ENCODE measurements at places on chromosomes 7 and 10. TPM values are rescaled to one million over a fixed set of nuclear protein-coding genes. Genes with fewer than 3 reads are reported as not detected.

DNA sequence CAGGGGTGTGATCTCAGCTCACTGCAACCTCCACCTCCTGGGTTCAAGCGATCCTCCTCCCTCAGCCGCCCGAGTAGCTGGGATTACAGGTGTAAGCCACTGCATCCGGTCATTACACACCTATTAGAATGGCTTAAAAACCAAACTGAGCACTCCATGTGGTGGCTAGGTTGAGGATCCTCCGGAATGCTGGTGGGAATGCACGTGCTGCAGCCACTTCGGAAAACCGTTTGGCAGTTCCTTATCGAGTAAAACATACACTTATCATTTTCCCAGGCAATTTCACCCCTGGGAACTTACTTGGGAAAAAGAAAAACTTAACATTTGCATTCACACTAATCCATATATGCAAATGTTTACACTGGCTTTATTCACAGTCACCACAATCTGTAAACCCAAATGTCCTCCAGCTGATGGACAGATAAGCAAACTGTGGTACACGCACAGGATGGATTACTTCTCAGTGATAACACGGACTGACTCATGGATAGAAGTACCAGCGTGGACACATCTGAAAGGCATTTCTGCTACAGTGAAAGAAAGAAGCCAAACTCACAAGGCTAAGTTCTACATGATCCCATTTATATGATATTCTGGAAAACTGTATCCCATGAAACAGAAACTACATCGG, 20.4 kb downstream of the RFC2 start:
- DNase-seq: peak; percentile 99

GRCh38 chr7:116367171-116367813, 132.2 kb upstream of the CAV2 start:
- DNase-seq: no peak

DNA sequence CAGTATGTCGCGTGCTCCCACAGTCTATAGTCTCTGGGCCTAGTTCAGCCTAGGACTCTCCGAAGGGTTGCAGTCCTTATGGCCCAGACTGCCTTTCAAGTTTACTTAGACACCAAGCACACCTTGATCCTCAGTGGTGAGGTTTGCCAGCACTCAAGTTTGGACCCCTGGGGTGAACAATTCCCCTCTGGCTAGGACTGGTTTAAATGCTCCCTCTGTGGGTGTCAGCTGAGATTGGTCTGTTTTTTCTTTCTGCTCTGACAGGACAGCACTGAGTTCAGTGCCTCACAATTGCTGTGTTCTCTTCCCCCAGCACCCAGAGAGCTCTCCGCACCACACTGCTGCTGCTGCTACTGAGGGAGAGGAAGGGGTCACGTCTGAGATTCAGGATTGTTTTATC, 31.9 kb upstream of the AGR3 start:
- no peak for DNase-seq

DNA sequence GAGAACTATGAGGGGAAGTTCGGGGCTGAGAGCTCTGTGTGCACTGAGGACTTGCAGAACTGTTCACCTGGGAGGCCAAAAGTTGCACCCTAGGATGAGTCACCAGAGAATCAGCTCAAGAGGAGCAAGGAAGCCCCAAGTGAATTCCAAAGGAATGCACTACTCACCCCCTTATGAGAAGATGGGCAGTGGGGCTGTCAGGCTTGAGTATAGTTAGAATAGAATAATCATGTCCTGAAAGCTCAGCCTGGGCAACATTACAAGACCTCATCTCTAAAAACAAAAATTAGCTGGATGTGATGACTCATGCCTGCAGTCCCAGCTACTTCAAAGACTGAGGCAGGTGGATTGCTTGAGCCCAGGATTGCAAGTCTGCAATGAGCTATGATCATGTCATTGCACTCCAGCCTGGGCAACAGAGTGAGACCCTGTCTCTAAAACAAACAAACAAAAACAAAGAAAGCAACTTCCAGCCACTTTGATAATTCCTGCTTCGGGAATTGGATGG, 30.0 kb downstream of the MAP3K8 start:
- DNase-seq: no peak

GRCh38 chr7:85079434-85079833, 107.4 kb downstream of the SEMA3D start:
- DNase-seq: no peak

- DNase-seq: no peak
Measured at GRCh38 chr7:5597772-5598171, 174.1 kb upstream of the TNRC18 start.

GRCh38 chr10:102326031-102326430, 69.5 kb upstream of the NFKB2 start:
- no peak for DNase-seq

DNA sequence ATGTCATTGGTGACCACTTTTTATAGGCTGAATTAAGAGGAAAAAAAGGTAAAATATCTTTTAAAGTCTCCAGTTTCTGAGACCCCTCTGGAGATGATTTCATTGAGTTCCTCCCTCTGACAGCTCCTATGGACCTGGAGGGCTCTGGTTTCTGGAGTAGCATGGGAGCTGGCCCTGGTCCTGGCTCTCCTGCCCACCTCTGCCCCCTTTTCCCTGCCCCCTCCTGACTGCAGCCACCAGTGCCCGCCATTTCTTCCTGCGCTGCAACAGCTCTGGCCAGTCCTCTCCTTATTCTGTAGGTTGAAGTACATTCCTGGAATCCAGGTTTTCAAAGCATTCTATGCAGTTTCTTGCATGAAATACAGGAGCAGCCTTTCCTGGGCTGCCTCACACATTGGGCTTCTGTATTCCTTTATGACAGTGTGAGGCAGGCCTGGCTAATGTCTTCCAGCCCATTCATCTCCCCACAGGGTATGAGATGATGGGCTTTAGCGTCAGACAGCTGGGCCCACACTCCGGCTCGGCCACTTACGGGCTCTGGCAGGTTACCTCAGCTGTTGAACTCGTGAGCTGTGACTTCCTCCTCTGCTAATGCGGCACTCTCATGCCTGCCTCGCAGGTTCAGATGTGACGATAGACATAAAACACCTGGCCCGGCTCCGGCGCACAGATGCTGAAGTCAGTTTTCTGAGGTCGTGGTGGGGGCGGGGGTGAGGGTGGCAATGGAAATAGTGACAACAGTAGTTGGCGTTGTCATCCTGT, 101.7 kb downstream of the MGMT start:
- DNase-seq: no peak

DNA sequence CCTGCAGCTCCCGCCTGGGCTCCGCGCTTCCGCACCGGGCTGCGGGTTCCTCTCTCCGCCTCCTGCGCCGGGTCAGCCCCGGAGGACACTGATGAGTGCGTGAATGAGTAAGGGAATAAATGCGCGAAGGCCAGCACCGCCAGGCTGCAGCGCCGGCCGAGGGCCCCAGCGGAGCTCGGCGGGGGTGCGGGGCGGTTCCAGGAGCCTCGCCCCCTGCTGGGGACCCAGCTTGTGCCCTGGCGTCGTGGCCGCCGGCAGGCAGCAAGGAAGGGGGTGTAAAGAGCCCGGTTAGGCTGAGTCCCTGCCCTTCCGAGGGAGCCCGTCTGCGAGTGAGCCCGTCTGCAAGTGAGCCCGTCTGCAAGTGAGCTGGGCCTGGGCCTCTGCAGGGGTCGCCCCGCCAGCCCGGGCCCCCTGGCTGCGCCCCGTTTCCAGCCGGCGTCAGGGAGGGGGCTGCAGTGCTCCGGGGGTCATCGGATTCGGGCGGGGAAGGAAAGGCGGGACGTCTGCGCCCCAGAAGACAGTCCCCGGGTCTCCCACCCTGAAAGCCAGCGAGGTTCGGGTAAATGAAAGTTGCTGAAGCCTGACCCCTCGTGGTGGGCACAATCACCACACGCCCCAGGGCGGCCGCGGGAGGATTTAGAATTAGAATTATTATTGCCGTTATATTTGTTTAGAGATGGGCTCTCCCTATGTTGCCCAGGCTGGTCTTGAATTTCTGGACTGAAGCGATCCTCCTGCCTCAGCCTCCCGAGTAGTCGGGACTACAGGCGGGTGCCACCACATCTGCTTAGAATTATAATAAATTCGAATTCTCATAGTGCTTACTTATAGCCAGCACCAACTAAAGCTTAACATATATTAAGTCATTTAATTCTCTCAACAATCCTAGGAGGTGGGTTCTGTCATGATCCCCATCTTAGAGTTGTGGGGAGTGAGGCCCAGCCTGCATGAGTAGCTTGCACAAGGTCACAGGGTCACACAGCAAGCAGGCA, 8.6 kb upstream of the CRYGN start:
- peak; percentile 66 for DNase-seq

DNA sequence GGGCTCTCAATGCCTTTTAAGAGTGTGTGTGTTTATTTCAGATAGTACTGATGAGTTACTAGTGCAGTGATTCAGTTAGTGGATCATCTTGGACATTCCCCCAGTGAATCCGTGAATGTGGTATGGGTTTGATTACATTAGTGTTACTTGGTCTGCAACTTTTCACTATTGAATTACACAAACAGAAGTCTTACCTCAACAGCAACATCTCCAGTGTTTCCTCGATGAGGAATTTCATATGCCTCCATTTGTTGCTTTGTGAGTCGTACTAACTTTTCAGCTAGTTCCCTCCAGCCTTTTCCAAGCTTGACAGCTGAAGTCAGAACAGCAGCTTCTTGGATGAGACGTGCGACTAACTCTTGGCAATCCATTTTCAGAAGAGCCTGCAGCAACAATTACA, 63.2 kb downstream of the MACC1 start:
- peak; percentile 49 for DNase-seq

GRCh38 chr7:30306976-30307375, 22.6 kb downstream of the ZNRF2 start:
- no peak for DNase-seq

- DNase-seq: peak; percentile 87
Measured at GRCh38 chr7:93914581-93915066, 6.9 kb upstream of the GNG11 start.

- peak; percentile 7 for DNase-seq
Measured at GRCh38 chr7:26993816-26994810, 101.7 kb downstream of the HOXA1 start.

GRCh38 chr10:103439776-103440175, 12.4 kb downstream of the CALHM2 start:
- DNase-seq: no peak

- DNase-seq: no peak
Measured at GRCh38 chr10:35942057-35942456, 300.0 kb upstream of the FZD8 start.

GRCh38 chr10:65838811-65839210, 1087.0 kb upstream of the LRRTM3 start:
- DNase-seq: no peak

GRCh38 chr7:116810267-116811116, 51.9 kb upstream of the CAPZA2 start:
- DNase-seq: peak; percentile 39

DNA sequence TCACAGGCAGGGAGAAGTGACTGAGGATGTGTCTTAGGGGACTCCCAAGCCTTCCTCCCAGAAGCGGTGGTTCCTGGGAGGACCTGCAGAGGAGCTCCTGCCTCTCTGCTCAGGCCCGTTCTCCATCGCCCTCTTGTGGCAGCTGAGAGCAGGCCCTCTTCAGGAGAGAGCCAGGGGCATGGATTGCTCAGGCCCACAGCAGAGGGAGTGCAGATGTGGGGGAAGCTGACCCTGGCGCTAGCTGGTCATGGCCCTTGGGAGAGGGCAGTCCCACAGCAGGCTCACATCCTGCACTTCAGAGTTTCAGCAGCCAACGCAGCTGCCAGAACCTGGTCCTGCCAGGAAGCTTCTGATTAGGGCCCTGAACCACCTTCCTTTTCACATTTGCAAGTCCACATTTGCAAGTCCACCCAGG, 94.8 kb upstream of the TARP start:
- peak; percentile 45 for DNase-seq

- no peak for DNase-seq
Measured at GRCh38 chr10:71276873-71277272, 42.2 kb upstream of the SLC29A3 start.

GRCh38 chr10:31657434-31657872, 271.2 kb downstream of the ARHGAP12 start:
- DNase-seq: peak; percentile 21

DNA sequence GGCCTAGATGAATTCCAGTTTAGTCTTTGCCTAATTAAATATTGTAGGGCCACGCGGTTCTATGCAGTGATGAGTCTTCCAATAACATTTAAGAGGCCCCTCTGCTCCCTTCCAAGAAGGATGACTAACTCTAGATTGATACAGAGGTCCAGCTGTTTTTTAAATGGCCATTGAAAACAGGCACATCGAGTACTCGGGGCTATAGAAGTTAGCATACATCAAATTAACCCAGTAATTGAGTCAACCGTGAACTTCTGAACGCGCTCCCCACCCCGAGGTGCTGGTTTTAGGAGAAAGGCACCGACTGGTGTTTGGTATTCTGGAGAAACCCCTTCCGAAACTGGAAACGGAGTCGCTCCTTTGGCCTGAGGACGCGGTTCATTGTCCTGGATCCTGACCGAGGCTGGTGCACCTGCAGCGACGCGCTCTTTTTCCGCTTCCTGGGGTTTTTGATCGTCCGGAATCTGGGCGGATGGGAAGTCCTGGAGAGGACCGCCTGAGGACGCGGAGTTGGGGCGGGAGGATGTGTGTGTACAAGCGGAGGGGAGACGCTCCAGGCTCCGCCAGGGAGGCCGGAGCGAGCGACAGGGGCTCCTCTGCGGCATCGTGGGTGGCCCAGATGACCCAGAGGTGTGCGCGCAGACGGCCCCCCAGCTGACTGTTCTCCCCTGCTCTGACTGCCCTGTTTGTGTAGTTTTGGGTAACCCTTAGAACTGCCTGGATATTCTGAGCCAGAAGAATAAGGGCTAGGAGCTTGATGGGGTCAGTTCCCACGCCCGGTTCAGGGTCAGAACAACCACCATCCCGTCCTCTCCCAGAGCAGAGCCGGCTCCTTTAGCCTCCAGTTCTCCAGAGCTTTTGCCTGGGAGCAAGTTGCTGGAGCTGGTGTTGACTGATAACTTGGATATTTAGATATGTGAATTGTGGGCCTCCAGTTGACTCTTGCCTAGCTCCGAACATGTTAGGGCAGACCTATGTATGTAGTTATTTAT, 711 bp downstream of the FAM221A start:
- DNase-seq: peak; percentile 17

GRCh38 chr7:149171892-149172533, 23.3 kb upstream of the ZNF282 start:
- DNase-seq: peak; percentile 20

Gene ADRA2A
- total RNA-seq: 0.32 TPM

Gene SLC26A5
- total RNA-seq: not detected

Gene LRMDA
- total RNA-seq: under 0.01 TPM

Gene ICA1
- total RNA-seq: 4.3 TPM

Gene FGF8
- total RNA-seq: not detected

Gene DGKI
- total RNA-seq: 11.3 TPM

Gene CTAGE4
- 0.43 TPM for total RNA-seq

Gene MEOX2
- total RNA-seq: not detected

Gene NKX2-3
- not detected for total RNA-seq

Gene FOXK1
- total RNA-seq: 32.8 TPM

Gene NPM3
- 63.5 TPM for total RNA-seq
